ENCODE measurements at places on chromosomes 6 and 20.

GRCh38 chr20:52008874-52009273 is 182.7 kb downstream of the ZFP64 start:
- no peak for DNase-seq

GRCh38 chr6:11754625-11755271 is 23.9 kb downstream of the ADTRP start:
- peak; percentile 65 for DNase-seq

DNA sequence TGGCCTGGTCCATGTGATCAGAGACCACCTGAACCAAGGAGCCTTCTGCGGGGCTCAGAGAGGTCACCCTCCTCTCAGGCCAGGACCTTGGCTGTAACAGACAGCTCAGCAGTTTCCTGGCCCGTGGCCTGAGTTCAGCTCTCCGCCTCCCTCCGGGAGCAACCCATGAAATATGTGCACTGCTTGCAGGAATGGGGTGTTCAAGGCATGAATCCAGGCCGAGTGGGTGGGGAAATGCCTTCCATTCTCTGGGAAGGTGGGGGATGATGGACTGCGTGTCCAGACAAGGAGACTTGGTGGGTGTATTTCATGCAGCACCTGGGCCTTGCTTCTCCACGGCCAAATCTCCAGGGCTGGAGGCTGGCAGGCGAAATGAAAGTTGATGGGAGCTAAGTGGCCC is 46.0 kb downstream of the SIRPA start:
- DNase-seq = no peak

GRCh38 chr6:26202811-26203583 is 115.8 kb downstream of the HFE start:
- DNase-seq = no peak

DNA sequence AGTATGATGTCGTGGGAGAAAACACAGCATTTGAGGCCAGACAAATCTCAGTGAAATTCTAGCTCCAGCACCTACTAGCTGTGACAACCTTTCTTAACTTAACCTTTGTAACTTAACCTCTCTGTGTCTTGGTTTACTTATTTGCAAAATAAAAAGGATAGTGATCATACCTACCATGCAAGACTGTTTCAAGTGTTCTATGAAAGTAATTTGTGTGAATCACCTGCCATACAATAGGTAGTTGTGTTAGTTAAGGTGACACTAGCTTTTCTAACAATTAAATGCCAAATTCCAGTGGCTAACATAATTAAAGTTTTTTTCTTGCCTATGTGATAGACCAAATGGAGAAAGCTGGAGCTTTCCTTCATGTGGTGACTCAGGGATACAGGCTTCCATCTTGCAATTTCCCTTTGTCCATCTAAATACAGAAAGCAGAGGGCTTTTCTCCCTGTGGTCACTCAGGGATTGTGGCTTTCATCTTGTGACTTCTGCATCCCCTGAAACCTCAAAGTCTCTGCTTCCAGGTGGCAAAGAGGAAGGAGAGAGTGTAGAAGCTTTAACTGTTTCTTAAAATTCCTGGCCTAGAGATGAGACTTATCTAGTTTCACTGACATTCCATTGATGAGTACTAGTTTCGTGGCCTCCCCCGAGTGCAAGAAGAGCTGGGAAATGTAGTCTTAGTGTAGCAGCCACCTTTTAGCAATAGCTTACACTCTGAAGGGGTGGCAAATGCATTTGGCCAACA is 311.4 kb downstream of the CLIC5 start:
- no peak for DNase-seq

DNA sequence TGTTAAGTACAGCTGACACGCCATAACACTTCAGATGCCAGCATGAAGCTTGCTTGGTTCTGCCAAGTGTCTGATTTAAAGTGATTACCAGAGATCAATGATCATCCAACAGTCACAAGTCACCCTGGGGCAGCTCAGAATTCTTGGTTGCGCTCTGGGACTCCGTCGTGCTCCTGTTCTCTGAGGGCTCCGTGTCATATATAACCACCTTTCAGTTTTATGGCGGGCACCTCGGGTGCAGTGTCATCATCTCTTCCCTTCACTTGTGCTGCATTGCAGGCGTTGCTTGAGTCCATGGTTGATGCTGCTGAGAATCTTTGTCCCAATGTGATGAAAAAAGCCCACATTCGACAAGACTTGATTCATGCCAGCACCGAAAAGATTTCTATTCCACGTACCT is 101.4 kb upstream of the SCGN start:
- no peak for DNase-seq

- no peak for DNase-seq
Observed at GRCh38 chr20:10669843-10670446, 3.9 kb downstream of the JAG1 start.

DNA sequence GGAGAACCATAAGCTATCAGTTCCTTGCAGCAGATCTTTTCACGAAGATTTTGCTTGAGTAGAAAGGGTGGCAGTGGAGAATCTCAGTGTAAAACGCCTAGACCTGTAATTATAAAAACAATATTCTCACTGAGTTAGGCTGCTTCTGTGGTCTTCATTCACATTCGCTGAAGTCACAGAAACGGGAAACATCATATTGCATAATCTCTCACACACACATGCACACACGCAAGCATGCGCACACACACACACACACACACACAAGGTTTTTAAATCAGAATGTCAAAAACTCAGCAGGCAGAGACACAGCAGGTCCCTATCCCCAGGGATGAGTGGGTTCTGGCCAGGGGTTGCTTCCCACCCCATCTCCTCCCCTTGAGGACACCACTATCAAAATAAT is 175.5 kb downstream of the ATXN1 start:
- DNase-seq = no peak

DNA sequence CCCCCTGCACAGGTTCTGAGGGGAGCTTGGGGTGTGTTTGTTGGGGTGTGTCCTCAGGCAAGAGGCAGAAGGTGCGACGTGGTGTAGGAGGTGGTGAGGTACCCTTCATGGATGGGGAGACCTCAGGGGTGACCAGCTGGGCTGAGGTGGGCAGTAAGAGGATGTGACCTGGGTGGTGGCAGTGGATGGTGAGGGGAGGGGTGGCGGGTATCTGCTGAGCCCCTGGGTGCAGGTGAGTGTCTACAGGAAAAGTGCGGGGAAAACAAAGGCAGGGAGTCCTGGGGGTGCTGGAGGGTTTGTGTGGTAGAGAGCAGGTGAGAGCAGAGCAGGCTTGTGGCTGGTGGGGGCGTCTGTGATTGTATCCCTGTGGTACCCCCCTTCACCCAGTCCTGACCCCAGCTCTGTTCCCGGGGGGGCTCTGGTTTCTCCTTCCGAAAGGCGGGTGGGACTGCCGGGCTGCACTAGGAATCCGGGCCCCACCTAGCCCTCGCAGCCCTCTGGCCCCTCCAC is 631 bp downstream of the RAET1L start:
- DNase-seq = no peak

DNA sequence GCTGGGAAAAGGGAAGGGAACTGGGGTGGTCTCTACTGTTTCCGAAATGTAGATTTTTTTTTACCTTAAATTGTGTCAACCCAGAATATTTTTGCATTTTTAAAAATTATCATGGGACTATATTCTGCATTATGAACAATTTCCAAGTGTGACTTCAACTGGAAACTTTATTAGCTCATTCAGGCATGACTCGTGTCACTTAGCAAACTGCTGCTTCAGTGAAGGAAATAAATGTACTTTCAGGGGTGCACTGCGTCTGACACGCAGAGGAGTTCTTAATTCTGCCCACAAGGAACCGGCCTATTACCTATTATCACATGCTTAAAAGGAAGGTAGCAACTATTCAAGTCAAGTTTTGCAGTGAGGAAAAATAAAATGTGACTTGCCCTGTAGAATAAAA is 291.3 kb upstream of the PRDM1 start:
- no peak for DNase-seq

DNA sequence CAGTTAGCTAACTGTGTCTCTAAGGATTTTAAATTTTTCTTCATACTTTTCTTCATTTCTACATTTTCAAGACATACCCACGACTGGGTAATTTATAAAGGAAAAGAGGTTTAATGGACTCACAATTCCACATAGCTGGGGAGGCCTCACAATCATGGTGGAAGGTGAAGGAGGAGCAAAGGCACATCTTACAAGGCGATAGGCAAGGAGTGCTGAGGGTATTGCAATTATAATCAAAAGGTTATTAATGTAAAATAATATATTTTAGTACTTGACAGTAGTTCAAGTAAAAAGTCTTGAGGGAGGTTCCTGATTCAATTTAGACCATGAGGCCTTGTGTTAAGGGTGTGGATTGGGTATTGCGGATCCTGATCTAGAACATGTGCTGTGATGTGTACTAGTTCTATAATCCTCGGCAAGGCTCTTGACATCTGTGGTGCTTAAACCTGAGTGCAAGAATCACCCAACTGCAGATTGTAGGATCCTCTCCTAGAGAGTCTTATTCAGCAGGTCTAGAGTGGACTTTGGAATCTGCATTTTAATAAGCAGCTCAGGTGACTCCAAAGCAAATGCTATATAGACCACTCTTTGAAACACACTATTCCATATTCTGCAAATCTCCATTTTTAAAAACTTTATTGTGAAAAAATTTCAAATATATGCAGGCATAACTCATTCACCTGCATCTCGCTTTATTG is 7.2 kb upstream of the ABCC10 start:
- DNase-seq = no peak

- no peak for DNase-seq
Observed at GRCh38 chr6:122035173-122035572, 364.3 kb upstream of the HSF2 start.

DNA sequence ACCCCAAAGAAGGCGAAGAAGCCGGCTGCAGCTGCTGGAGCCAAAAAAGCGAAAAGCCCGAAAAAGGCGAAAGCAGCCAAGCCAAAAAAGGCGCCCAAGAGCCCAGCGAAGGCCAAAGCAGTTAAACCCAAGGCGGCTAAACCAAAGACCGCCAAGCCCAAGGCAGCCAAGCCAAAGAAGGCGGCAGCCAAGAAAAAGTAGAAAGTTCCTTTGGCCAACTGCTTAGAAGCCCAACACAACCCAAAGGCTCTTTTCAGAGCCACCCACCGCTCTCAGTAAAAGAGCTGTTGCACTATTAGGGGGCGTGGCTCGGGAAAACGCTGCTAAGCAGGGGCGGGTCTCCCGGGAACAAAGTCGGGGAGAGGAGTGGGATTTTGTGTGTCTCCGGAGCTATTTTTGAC is 69.6 kb downstream of the HFE start:
- DNase-seq = peak; percentile 86

Measured in coronary artery (tissue), 2 donors.